ENCODE measurements at places on chromosomes 6 and 20.

- DNase-seq = no peak
Observed at GRCh38 chr6:144475411-144475810, 190.3 kb downstream of the UTRN start.

- DNase-seq = no peak
Observed at GRCh38 chr6:158669145-158670035, 19.5 kb downstream of the SYTL3 start.

DNA sequence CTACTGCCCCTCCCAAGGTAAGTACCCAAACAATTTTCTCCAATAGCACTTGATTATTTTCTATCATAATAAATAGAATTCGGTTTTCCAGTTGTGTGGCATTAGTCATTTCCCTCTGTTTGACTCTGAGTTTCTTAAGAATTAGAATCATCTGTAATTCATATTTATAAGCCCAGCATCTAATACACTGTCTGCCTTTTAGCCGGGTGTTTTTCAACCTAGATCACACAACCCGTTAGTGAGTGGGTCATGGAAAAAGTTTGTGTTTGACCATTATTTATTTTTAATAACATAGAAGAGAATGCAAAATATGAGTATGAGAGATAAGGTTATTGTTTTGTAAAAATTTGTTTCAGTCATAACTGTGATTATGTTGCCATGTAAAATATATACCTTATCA lies 701.6 kb downstream of the RFPL4B start:
- DNase-seq = no peak

DNA sequence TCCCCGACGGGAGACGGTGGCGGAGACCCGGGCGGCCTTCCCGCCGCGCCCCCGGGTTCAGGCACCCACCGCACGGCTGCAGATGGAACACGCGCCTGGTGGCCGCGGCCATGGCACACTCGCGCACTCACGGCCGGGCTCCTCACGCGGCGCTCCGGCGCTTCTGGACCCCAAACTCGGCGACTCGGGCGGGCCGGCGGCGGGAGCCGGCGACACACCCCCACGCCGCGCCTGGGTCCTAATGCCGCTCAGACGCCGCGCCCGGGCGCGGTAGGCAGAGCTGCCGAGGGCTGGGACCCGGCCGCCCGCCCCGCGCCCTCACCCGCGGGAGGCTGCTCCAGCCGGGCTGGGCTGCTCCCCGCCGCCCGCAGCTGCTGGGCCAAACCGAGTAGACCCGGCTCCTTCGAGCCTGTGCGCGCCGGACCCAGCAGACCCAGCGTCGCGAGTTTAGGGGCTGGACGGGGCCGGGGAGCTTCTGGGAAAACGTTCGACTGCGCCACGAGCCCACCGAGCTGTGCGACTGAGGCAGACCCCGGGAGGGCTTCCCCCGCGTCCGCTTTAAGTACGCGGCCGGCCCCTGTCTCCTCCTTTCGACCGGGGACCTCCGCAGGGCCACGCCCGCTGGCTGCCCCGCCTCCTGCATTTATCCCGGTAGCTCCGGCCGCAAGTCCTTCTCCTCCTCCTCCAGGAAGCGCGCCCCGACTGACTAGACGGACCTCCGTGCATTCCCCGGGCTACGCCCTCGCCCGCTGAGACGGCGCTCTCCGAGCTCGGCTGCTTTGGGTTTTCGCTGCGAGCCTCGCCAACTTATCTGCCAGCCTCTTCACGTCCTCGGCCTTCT lies at the start of gene SLC4A11:
TSS of gene SLC4A11 (minus strand) at position 165 of the 841 bp plus-strand sequence. CDS start at position 112, 53 bp downstream.
- DNase-seq = no peak

DNA sequence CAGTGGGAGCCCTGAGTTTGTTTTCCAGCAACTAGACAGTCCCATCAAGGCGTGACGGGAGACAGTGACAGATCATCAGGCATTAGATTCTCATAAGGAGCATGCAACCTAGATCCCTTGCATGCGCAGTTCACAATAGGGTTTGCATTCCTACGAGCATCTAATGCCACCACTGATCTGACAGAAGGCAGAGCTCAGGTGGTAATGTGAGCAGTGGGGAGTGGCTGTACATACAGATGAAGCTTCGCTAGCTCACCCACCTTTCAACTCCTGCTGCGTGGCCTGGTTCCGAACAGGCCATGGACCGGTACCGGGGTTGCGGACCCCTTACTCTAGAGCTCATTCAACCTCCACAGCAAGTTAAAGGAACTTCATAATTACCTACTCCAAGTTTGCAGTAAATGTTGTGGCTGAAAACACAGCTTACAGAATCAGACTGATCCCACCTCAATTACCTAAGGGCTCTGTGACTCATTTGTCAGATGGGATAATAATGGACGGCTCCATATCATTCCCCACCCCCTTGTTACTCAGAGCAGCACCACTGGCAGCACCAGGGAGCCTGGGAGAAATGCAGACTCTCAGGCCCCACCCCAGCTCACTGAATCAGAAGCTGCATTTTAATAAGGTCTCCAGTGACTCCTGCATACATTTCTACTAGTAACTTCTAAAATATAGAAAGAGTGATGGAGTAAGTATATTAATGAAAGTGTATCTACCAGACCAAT lies 15.7 kb downstream of the PXMP4 start:
- DNase-seq = no peak

Measured in NCI-H1417 treated with DMSO at 0.1 percent for 48 hours (cell line).